ENCODE measurements at places on chromosomes 16 and 17.
A peak's percentile ranks its signal among the peaks of the same experiment; 100 is the strongest.

- DNase-seq: peak; percentile 3
Observed at GRCh38 chr16:239948-240277, 5.3 kb downstream of the FAM234A start.

GRCh38 chr17:33091271-33091670 is 99.6 kb downstream of the SPACA3 start:
- DNase-seq: no peak

DNA sequence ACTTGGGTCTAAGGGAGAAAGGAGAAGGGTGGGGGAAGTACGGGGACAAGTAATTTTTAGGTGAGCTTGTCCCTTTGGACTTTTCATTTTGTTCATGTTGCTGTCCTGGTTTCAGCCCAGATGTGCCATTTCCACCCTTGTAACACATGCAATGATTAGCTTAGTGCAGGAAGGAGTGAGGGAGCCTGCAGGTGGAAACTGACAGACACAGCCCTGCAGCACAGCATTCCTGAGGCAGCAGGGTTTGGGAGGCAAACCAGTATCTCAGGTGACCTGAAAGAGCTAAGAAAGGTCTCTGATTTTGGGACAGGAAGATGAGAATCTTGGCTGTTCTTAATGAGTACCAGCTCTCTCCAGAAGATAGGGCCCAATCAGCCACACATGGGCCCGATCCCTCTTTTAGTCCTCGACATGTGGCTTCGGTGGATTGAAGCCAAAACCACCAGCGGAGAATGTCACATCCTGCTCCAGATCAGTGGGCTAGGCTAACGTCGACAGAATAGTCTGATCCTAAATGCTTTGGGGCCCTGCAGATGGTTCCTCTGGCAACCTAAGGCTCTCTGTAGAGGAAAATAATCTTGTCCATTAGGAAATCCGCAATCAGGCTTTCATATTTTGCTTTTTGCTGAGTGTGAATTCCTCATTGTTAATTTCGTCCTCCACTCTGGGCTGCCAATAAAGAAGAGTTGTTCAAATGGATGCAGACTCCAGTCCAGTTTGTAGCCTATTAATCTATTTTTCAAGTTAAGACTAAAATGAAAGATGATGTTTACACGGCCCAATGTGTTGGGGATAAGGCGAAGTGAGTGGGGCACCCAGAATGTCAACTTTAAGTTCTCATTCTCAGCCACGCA is 3.8 kb upstream of the RNF157 start:
- DNase-seq: no peak

DNA sequence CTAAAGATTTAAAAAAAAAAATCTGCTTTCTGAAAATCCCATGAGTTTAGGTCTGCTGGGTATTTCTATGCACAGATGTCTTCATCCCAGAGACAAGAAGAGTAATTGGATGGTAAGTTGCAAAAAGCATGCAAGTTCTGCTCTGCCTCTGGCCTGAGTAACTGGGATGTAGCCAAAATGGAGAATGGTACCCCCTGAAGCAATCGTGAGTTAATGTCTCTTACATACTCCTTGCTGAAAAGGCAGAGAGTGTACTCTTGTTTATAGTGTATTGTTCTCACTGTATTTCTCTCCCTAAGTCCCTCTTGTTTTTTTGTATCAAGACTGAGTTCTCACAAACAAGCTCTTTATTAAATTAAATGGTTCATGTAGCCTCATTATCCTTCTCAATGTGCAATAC is 259.0 kb downstream of the IRX3 start:
- DNase-seq: no peak

DNA sequence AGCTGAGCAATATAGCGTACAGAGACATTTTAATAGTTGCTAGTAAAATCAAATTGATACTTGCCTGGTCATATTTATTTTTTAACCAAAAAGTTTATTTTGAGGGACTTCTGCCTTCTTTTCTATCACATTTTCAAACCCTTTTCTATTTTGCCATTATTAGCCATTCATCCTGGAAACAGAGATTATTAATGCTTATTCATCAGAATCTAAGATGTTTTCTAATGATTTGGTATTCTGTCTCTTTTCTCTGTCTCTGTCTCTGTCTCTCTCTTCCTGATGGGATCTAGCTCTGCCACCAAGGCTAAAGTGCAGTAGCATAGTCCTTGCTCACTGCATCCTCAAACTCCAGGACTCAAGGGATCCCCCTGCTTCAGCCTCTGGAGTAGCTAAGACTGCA is 871.3 kb upstream of the CDH8 start:
- no peak for DNase-seq

DNA sequence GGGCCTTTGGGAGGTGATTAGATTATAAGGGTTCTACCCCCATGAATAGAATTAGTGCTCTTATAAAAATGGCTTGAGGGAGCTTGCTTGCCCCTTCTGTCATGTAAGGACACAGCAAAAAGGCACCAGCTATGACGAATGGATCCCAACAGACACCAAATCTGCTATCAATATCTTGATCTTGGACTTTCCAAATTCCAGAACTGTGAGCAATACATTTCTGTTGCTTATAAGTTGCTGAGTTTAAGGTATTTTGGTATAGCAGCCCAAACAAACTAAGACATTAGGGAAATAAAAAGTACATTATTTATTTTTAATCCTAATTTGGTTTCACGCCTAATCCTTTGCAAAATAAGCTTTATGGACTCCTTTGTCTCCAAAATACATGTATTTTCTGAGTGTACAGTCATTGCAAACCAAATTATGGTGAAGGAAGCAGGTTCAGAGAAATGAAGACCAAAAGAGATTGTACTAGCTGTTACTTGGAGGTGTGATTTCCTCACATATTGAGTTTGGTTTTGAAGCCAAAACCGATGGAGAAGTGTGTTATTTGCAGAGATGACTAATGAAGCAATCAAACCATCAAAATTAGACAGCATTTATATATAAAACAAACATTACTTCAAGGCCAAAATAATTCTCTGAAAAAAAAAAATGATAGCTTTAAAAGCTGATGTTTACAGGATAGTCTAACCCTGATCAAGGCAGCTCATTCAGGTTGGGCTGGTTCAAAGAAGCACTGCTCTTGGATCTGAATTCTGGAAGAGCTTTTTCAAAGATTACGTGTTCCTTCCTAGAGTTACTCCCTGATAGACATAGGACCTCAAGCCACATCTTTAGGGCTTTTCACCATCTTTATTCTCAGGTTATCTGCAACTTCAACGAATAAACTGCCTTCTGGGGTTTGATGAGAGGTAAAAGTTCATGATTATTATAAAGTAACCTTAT is 71.6 kb downstream of the MYO1D start:
- DNase-seq: no peak

DNA sequence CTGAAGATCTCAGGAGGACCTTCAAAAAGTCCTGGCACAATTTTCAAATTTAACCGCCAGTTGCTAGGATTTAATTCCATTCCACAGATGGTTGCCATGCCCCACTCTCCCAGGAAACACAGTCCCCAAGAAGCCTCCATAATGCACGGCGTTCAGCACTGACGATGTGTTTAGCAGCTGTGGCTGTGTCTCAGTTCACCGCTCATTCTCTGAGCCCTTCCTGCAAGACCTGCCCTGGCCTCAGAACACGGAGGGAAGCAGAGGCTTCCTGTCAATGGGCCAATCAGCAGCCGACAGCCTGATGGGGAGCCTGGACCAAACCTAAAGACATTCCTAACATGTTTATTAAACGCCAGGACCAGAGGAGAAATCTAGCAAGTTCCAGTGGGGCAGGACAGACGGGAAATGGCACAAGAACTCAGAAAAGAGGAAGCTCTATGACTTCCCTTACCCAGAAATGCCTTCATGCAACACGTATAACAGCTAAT is 4.9 kb downstream of the MYLK3 start:
- DNase-seq: peak; percentile 46
